Brain microvascular endothelial cell (primary cell): ENCODE measurements at places on chromosomes 13 and 19.

DNA sequence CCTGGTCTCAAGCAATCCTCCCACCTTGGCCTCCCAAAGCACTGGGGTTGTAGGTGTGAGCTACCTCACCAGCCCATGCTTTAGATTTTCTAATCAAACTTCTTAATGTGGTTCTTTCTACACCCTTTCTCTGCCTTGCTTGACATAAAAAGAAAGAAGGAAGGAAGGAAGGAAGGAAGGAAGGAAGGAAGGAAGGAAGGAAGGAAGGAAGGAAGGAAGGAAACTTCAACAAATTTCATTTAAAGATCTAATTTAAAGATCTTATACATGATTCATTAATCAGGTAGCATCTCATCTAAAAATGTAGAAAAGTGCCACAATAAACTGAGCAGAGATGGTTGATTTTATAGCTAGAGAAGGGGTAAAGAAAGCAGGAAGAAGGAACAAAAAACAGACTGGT, 215.0 kb downstream of the DIAPH3 start:
- no peak for DNase-seq

- DNase-seq: no peak
Measured at GRCh38 chr19:28424077-28424476, 788.9 kb downstream of the UQCRFS1 start.

DNA sequence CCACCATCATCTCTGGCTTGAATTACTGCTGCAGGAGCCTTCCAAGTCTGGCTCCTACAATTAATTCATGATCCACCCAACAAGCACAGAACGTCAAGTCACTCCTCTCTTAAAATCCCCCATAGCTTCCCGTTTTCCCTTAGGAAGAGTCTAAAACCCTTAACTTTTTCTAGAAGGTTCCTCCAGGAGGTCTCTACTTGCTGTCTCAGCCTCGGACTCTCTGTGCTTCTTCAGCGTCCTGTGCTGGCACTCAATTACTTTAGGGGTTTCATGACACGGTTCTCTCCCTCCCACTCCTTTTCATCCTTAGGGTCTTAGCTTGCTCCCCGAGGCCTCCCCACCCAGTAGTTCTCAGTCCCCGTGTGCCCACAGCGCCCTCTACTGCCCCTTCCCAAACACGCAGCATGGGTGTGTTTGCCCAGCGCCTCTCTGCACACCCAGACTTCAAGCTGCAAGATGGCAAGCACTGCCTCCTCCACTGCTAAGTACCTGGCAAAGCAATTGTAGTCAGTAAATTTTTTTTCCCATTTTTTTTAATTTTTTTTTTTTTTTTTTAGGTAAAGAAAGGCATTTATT, 25.8 kb upstream of the MAP3K10 start:
- peak; percentile 7 for DNase-seq

DNA sequence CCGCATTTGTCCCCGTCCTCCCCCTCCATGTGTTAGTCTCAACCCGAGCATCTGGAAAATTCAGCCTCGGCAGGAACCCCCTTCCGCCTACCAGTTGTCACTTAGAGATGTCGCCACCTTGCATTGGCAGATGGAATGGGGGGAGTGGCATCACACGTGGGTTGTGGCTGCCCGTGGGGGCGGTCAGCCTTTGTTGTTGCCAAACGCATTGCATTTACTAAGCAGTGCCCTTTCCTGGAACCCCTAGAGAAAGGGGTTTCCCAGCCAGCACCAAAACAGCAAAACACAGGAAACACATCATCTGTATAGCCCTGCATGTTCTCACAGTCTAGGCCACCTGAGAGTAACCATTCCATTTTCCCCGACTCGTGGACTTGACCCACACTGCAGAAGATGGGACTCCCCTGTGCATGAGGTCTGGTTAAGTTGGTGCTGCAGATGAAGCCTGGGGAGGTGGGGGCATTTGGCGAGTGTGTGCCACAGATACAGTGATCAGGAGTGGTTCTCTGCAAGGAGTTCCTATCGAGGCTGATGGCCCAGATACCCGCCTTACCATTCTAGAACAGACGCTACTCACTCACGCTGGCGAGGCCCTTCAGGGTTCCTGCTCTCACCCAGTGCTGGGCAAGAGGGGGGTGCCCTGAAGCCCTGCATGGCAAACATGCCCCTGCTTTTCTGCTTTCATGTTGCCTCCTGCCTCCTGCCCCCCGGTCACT, 38.3 kb downstream of the TMED1 start:
- DNase-seq: no peak

DNA sequence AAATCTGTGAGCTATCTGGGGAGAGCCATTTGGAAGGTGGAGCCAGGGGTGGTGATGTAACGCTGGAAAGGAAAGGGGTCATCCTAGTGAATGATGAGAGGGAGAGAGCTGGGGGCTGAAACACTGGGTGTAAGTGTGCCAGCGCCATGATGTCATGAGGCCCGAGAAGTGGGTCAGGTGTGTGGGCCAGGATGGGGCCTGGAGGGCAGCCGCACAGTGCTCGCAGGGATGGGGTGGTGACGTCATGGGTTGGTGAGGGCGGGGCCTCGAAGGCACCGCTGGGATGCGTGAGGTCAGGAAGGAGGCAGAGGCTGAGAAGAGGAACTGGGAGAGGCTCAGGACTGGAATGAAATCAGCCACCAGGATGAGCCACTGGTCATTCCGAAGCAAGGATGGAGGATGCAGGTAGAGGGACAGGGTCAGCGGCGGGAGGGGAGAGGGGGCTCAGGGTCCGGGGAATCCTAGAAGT, 4.4 kb downstream of the CCDC61 start:
- DNase-seq: no peak

DNA sequence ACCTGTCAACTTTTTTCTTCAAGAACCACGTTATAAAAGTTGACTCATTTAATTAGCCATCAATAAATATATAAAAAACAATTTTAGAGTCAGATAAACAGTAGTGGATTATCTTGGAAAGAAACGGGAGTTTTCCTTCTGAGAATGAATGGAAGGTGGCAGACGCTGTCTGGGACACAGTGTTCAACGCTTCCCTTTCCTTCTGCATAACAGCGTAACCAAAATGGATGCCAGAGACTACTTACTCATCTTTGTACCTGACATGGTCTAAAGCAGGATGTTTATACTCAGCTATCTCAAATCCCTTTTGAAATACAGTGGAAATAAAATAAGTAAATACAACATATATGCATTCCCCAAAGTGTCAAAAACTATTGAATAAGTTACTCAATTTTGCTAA, 195.2 kb downstream of the LHFPL6 start:
- DNase-seq: no peak

DNA sequence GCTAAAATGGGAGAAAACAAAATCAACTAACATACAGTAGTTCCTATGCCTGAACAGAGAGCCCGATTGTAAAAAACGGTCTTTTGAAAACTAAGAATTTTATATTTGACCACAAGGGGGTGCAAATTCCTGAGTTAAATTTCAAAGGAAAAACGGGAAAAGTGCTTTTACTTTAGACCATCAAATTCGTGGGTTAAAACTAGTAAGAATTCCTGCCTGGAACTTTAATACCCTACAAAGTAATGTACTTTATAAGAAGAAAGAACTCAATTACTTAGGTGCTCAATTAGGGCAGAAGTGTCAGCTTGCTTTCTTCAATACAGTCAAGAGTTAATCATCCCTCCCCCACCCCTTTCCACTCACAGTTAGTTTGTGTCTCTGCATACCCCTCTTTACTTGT, 69.8 kb downstream of the KCNRG start:
- no peak for DNase-seq

GRCh38 chr19:49624967-49625910, 14.7 kb downstream of the RRAS start:
- DNase-seq: no peak

DNA sequence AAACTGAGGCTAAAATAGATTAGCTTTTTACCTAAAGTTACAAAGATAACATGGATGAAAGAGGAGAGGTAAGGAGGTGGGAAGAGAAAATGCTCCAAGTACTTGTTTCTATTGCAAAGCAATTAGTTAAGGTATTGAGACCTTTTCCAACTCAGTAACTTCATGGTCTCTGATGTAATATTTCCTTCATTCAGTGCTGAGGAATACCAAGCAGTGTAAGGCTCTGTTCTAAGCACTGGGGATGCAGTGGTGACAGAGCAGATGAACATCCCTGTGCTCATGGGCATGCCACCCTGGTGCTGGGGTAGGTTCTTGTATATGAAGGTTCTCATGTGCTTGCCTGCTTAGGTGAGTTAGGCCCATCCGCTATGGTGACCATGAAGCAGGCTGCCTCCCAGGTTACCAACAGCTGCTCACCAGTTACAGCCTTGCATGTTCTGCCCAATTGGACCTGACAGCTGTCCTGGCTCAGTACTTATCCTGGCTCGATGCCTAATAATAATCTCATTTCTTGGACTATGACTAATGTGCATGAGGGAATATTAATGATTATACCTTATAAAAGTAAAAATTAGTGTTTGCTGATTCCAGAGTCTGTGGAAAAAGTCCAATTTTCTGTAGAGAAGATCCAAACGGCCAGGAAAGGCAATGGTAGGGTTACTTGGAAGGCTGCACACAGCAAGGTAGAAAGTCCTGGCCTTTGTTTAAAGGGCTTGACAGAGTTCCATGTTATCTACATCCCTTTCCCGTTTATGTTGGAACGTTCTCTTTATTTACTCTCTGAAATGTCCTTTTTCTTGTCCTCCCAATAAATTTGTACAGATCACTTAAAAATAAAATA, 48.3 kb downstream of the LATS2 start:
- DNase-seq: no peak

DNA sequence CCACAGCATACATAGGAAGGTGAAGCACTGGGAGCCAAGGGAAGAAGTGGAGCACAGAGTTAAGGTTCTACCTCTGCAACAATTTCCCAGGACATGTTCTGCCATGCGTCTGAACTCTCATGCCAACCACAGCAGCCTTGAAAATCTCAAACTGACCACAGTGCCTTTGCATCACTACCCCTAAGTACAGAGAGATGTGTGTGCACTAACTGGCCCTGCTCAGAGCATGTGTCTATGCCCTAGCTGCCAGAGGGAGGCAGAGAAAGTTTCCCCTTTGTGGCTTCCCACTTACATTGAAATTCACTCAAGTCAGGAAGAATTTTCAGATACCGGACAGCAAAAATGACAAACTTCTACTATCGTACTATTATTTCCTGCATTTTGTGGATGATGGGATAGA, 26.8 kb upstream of the WDFY2 start:
- DNase-seq: no peak

- peak; percentile 98 for DNase-seq
Measured at GRCh38 chr19:55166530-55167268, at the start of gene DNAAF3. DNAAF3 (minus strand) TSS chr19:55166613; CDS start chr19:55166413, 200 bp downstream.

DNA sequence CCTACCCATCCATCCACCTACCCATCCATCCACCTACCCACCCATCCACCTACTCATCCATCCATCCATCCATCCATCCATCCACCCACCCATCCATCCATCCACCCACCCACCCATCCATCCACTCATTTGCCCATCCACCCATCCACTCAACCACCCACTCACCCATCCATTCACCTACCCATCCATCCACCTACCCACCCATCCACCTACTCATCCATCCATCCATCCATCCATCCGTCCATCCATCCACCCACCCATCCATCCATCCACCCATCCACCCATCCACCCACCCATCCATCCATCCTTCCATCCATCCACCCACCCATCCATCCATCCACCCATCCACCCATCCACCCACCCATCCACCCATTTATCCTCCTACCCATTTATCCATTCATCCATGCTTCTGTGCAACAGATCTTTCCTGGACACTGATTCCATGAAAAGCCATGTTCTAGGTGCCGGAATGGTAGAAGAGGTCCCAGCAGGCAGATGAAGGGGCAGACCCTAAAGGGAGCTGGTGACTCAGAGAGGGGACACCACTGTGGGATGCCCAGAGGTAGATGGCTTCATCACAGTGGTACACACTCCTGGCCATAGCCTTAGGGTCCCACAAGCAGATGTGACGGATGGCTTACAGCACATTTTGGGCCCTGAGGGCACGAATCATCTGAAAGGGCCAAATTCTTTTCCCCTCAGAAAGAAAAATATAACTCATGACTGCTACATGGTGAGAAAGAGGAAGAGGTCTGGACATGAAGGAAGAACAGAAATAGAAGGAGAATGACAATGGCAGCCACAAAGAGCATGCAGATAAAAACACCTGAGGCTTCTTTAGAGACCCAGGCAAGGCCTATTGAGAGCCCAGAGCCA, 76.0 kb downstream of the KCTD15 start:
- no peak for DNase-seq

GRCh38 chr13:65461590-65461989, 1768.5 kb downstream of the PCDH9 start:
- peak; percentile 45 for DNase-seq

GRCh38 chr19:13823901-13824300, 28.7 kb downstream of the ZSWIM4 start:
- no peak for DNase-seq

DNA sequence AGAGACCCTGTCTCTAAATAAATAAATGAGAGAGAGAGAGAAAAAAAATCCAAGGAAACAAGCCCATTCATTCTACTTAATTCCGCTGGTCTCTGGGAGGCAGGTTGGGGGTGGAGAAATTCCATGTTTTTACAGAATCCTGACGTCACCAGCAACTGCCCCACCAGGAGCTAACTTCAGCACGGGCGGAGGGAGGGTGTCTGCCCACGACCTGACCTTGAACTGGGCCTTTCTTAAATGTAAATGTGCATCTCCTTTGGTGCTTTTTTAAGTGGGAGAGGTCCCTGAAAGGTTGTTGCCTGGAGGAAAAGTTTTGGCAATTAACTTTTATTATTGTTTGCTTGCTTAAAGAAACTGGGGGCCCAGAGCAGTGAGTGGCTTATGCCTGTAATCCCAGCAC, 15.5 kb downstream of the KLF2 start:
- peak; percentile 61 for DNase-seq

DNA sequence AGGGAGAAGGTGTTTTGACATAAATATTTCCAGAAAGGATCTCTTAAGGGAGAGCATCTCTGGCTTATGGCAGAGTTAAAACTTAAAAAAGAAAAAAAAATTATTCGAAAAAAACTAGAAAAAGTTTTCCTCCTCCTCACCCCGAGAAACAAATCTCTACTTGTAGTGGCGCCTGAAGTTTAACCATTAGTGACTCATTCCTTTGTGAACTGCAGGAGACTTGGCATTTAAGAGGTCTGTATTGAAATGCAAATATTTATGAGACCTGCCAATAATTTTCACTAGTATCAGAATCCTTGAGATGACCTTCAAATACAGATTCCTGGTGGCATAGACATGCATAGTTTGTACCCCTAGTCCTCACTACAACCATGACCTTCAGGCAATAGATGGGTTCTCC, 64.9 kb upstream of the MED4 start:
- DNase-seq: no peak

DNA sequence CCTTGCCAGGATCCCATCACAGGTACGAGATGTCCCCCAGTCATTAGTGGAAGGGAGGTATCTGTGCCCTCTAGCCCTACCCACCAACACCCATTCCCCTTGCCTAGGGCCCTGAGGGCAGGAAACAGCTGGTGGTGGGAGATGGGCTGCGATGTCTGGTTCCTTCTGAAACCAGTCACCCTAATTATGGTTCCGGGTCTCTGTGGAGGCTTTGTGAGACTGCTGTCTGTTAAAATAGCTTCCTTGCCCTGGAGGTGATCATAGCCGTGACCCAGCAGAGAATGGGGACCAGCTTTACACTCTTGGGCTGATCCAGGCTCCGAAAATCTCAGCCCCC, 5.5 kb downstream of the ALDH16A1 start:
- DNase-seq: no peak
